ENCODE measurements at places on chromosomes 2 and 18.

DNA sequence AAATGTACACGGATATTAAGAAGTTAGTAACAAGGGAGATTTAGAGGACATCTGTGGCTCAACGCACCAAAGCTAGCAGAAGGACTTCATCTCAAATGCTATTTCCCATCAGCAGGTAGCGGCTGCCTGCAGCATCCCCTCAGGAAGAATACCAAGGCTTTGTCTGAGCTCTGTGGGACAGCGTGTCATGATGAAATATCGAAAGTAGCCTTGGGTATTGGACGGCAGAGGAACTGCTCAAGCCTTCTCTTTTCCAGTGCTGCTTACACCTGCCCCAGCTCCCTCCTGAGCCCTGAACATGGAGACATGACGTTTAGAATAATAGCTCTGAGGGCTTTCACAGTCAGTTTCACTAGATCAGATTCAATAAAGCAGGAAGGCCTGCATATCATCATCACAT lies 241.6 kb downstream of the SUCLG1 start:
- no peak overlapping the region for H3K4me3 ChIP-seq
- peaks cover 8% of the 10 kb centered on the region for H3K27me3 ChIP-seq
- H3K36me3 ChIP-seq, result no peaks in the 10 kb centered on the region
- no peak for ATAC-seq

- no peaks in the 10 kb centered on the region for H3K4me1 ChIP-seq
- ATAC-seq, result no peak
- no peaks in the 10 kb centered on the region for H3K36me3 ChIP-seq
- H3K27ac ChIP-seq, result no peak overlapping the region
- no peak overlapping the region for H3K4me3 ChIP-seq
Measured at GRCh38 chr2:124258140-124258880, 233.2 kb downstream of the CNTNAP5 start.

GRCh38 chr2:215577356-215577755 lies 141.5 kb upstream of the FN1 start:
- peaks cover 8% of the 10 kb centered on the region for H3K27me3 ChIP-seq
- H3K36me3 ChIP-seq, result no peaks in the 10 kb centered on the region
- no peak overlapping the region for H3K27ac ChIP-seq
- no peak for ATAC-seq

DNA sequence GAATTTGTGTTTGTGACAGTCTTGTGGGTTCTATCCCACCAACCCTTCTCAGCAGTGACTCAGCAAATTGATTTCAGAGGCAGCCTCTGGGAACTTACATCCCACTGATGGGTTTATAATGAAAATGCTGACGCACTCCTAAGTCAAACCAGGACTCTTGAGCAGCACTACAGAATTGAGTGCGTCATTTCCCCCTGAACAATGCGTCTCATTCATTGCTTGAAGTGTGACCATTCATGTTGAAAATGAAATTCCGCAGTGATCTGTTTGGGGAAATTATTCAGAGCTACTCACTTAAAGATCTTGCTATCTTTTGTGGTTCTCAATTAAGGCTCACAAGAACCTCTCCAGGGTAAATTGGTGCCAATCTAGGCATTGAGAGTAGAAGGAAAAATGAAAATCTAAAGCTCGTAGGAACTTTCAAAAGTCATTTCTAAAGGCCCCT lies 417.7 kb upstream of the SLC14A2 start:
- H3K4me1 ChIP-seq, result peaks cover 17% of the 10 kb centered on the region
- peak overlapping the region; percentile 36 for H3K27ac ChIP-seq
- H3K4me3 ChIP-seq, result no peak overlapping the region
- no peaks in the 10 kb centered on the region for H3K36me3 ChIP-seq

- no peak overlapping the region for H3K4me3 ChIP-seq
- ATAC-seq, result no peak
- no peaks in the 10 kb centered on the region for H3K36me3 ChIP-seq
- H3K4me1 ChIP-seq, result peaks cover 2% of the 10 kb centered on the region
Measured at GRCh38 chr18:73043611-73044010, 175.8 kb upstream of the NETO1 start.

DNA sequence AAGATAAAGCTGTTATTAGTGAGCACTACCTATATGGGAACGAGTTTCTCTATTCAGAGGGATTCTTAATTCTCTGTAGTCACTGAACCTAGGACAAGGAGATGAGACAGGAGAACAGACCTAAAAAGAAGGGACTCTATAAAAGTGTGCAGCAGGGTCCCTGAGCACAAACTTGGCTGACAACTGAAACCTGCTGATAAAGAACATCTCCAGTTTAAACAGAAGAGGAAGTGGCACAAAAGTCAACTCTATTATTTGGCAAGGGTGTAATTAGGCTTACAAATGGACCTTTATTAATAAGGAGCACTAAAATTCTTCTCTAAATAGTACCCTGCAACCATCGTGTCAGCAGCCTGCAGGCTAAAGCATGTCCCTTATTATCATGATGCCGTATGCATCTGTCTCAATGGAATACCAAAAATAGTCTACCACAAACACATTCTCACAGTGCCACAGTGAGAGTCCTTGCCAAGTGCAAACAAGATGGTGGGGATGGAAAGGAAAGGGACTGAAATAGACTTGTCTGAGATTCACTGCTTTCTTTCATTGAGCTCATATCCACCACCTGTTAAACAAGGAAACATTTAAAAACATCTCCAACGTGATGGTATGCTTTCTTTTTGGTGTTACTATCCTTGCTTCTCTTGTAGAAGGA lies 260.2 kb downstream of the INSIG2 start:
- ATAC-seq, result no peak
- no peak overlapping the region for H3K27ac ChIP-seq
- H3K4me3 ChIP-seq, result no peak overlapping the region
- no peaks in the 10 kb centered on the region for H3K4me1 ChIP-seq
- no peaks in the 10 kb centered on the region for H3K27me3 ChIP-seq

GRCh38 chr2:60353863-60354262 lies 199.6 kb downstream of the BCL11A start:
- no peaks in the 10 kb centered on the region for H3K27me3 ChIP-seq
- peak; percentile 61 for ATAC-seq
- H3K4me1 ChIP-seq, result peaks cover 94% of the 10 kb centered on the region
- peak overlapping the region; percentile 96 for H3K27ac ChIP-seq
- H3K36me3 ChIP-seq, result peaks cover 7% of the 10 kb centered on the region
- H3K4me3 ChIP-seq, result peak overlapping the region; percentile 14

GRCh38 chr2:111944531-111945210 lies 46.3 kb downstream of the MERTK start:
- no peak overlapping the region for H3K27ac ChIP-seq
- peak; percentile 17 for ATAC-seq
- peaks cover 33% of the 10 kb centered on the region for H3K27me3 ChIP-seq
- H3K4me1 ChIP-seq, result no peaks in the 10 kb centered on the region

DNA sequence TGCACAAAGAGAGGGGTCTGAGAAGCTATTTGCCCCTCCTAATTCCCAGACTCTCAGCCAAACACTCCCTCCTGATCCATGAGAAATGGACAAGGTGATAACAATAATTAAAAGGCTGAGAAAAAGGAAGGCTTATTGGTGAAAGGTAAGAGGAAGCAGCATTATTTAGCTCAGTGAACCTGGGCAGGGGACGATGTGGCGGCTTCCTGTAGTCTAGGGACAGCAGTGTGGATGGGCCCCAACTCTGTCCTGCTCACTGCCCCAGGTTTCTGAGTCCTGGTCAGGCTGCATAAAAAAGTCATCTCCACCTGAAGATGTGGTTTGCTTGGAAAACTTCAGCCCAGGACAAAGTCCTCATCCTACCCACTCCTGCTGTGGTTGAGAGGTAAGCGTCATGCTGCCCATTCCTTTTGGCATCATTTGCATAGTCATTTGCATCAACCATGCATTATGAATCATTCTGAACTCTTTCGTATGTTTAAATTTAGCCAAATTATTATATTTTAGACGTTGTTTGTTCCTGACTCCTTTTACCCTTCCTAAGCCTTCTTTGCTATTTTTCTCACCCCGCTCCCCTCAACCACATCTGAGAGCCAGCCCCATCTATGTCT lies 126.8 kb downstream of the CLIP4 start:
- H3K27ac ChIP-seq, result no peak overlapping the region
- H3K4me3 ChIP-seq, result no peak overlapping the region
- H3K36me3 ChIP-seq, result no peaks in the 10 kb centered on the region
- no peak for ATAC-seq
- H3K4me1 ChIP-seq, result peaks cover 18% of the 10 kb centered on the region
